Aorta (tissue), 5 donors: ENCODE measurements at places on chromosomes 7 and 10.

DNA sequence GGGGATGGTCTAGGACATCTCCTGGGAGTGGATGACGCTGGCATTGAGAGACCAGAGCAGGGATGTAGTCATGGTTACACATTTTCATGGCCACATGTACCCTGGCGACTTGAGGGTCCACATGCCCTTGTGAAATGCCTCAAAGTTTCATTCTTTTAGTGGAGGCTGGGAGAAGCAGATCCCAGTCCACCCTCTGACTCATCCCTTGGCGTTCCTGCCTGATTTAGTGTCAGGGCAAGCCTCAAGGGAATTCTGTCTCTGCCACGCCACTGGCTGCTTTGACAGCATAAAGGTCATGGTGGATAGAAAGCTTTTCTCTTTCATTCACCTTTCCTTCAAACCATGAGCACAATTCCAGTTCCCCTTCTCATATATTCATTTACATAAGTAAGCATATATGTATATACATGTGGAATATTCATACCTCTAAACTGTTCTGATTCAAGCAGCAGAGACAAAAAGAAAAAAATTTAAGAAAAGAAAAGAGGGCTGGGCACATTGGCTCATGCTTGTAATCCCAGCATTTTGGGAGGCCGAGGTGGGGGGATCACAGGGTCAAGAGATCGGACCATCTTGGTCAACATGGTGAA lies 21.8 kb upstream of the KIF5B start:
- DNase-seq = no peak

GRCh38 chr10:14566498-14566897 lies 208.2 kb downstream of the FAM107B start:
- DNase-seq = no peak

DNA sequence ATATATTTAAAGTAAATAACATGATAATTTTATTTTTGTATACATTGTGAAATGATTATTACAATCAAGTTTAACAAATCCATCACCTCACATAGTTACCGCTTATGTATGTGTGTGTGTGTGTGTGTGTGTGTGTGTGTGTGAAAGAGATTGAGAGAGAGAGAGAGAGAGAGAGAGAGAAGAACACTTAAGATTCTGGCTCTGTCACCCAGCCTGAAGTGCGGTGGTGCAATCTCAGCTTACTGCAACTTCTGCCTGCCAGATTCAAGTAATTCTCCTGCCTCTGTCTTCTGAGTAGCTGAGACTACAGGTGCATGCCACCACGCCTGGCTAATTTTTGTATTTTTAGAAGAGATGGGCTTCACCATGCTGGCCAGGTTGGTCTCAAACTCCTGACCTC lies 17.8 kb downstream of the LYZL1 start:
- no peak for DNase-seq

DNA sequence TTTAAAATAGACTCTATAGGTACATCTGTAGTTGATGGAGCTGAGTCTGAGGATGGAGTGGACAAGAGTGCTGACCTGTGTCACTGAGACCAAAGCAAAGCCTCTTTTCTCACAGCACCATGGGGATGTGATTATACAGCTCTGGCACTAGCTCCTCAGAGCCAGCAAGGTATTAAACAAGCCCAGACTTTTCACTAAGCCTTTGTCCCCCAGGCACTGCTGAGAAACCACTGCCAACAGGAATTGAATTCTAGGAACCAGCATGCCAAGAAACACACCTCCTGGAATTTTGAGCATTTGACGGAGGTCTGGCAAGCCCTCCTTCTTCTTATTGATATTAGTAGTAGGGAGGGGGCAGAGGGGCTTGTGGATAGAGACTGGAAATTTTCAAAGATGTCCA lies 147.0 kb downstream of the C1GALT1 start:
- no peak for DNase-seq

GRCh38 chr7:45048748-45049147 lies 40.0 kb downstream of the NACAD start:
- DNase-seq = no peak

- DNase-seq = no peak
Observed at GRCh38 chr7:103686763-103687162, 240.8 kb upstream of the SLC26A5 start.

- DNase-seq = no peak
Observed at GRCh38 chr7:22700559-22701002, 26.4 kb upstream of the IL6 start.

DNA sequence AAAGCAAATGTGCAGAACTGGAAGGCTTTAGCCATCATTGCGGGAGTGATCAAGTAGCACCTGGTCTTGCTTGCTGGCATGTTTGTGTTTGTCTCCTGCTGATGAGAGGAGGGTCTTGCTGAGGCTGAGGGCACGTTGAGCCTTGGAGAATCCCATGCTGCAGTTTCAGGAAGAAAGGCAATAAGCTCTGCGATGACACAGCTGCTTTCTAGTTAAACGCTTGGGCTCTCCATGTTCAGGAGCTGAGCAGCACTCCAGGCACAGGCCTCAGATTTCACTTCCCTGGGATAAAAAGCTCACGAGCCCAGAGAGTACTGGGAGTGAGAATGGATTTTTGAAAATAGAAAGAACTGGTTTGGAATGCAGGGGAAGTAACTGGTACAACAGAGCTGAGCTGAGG lies 100.8 kb downstream of the LRRC18 start:
- no peak for DNase-seq

- DNase-seq = peak; percentile 91
Observed at GRCh38 chr7:137820677-137821420, 25.9 kb downstream of the DGKI start.

GRCh38 chr10:125041856-125042506 lies 100.1 kb downstream of the ZRANB1 start:
- no peak for DNase-seq

DNA sequence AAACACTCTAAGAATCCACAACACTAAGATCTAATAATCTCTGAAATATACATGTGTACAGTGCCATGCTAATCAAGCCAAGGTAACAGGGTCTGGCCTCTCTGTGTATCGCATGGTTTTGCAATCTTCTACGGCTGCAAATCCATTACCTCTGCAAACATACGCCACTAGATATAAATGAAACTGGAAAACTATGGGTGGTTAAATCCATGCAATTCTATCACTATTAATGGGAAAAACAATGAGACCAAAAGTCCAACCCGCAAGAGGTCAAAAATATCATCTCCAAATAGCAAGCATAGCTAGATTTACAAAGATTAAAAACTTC lies 23.0 kb downstream of the SGCE start:
- no peak for DNase-seq

DNA sequence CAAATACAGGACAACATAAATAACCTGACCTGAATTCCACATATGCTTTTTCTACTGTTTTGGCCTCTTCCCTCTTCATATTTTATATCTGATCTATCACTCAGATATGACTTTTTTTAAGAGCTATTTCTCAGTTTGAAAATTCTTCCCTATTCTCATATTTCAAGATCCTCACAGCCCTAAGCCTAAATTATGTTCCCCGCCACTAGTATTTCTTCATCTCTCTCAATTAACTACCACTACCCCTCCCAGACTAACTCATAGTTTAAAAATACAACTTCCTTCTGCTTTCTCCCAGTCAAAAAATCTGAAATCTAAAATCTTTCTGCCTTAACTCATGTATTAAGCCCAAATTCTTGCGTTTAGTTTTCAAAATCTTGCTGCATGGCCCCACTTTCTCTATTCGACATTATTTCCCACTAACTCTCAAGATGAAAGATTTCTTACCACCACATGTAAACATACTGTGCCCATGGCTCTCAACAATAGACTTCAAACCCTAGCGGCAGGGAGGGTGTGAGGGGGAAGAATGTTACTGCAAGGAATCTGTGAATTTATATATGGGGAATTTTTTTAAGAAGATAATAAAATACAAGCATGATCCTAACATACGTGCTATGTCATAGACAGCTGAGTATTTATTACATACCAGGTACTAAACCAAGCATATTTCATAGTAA lies 64.6 kb downstream of the TFEC start:
- no peak for DNase-seq

GRCh38 chr10:5566614-5567013 lies 41.9 kb downstream of the CALML3 start:
- no peak for DNase-seq

- DNase-seq = no peak
Observed at GRCh38 chr7:1592299-1592871, 22.6 kb upstream of the PSMG3 start.

- no peak for DNase-seq
Observed at GRCh38 chr10:116737627-116738327, 4.6 kb downstream of the HSPA12A start.

DNA sequence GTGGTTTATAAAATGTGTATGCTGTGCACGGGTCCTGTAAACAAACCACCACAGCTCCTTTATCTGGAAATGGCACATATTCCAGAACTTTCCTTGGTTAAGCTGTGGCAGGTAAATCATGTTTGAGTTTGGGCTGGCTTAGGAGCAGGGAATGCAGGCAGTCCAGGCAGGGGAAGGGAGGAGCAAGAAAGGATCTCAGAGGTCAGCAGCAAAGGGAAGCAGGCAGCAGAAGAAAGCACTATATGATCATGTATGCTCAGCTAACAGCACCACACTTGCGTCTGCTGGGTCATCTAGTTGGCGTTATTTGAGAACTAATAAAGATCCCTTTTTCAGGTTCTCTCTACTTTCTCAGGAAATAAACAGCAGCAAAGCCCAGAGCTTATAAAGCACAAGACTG lies 7.8 kb downstream of the ICA1 start:
- DNase-seq = no peak

DNA sequence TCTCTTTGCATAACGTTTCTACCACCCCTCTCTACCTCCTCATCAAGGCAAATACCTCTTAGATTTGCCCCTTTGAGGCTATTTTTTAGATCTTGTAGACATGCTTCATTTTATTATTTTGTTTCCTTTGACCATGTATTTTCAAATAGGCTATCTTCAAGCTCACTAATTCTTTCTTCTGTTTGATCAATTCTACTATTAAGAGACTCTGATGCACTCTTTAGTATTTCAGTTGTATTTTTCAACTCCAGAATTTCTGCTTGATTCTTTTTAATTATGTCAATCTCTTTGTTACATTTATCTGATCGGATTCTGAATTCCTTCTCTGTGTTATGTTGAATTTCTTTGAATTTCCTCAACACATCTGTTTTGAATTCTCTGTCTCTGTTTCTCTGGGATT lies 82.8 kb downstream of the BBS9 start:
- no peak for DNase-seq

GRCh38 chr7:24341691-24342413 lies 57.9 kb downstream of the NPY start:
- DNase-seq = no peak

DNA sequence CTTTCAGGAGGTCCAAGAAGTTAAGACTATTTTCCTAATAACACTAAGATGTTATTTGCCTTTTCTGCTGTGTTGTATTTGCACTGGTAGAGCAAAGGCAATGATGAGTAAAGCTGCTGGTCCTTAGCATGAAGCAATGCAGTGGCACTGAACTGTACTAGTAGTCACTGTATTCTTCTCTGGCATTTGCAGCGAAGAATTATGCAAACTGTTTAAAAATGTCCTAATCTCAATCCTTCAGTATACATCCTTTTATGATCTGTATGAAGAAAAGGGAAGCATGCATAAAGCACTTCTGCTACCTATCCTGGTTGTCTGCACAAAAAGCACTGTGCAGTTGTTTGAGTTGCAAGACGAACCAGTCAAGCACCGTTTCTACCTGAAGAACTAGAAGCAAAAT lies 20.4 kb downstream of the IGF2BP3 start:
- DNase-seq = no peak

DNA sequence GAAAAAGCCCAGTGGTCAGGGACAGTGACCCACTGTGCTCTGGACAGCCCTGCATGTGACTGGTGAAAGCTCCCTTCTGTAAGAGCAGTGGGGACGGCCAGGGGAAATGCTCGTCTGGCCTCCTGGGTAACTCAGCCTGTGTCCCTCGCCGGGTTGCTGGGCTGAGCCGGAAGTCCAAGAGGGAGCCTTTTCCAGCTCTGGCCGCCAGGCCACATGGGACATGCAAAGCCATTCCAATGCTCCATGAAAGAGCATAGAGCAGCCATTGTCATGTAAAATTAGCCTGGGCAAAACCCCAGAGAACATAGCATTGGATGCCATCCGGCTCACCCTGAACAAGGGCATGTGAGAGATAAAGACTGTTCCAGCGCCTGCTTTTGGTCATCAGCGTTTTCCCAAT lies 64.9 kb upstream of the ADRB1 start:
- no peak for DNase-seq

- no peak for DNase-seq
Observed at GRCh38 chr10:30734901-30735300, 105.3 kb upstream of the LYZL2 start.

GRCh38 chr7:98774884-98775283 lies 94.9 kb downstream of the TMEM130 start:
- no peak for DNase-seq

- DNase-seq = no peak
Observed at GRCh38 chr10:16699435-16700057, 117.7 kb downstream of the RSU1 start.

GRCh38 chr7:28155019-28155660 lies 25.5 kb downstream of the JAZF1 start:
- DNase-seq = no peak

DNA sequence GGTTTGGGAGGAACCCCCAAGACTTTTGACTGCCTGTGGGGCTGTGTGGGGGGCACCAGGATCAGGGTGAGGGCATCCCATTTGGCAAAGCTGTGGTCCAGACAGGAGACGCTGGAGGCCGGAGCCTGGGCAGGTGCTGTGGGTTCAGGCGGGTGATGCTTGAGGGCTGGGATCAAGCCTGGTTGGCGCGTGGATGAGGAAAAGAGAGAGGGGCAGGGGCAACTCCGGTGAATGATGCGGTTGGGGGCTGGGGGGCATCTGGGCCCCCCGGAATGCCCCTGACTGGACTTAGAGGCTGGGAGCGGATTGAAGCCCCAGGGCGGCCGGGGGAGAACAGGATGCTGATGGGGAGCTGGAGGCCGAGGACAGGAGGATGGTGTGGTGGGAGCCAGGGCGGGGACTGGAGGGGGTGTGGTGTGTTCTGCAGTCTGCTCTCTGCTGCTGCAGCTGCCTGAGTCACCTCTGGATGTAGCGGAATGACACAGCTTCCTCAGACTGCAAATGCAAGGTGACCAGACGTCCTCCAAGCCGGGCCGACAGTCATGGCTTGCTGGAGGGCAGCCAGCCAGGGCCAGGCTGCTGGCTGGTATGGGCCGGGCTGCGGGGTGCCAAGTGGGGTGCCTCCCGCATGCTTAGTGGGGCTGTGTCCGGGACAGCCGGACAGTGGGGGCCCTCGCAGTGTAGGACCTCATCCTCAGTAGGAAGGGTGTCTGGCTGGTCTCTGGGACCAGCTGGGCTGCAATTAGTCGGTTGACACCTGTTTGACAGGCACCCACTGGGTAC lies 3.2 kb downstream of the MAFK start:
- peak; percentile 83 for DNase-seq
